Ovary (tissue), 10 donors: ENCODE measurements at places on chromosomes 1 and 21. TPM values are rescaled to one million over a fixed set of nuclear protein-coding genes. Genes with fewer than 3 reads are reported as not detected.

The NHLH1 gene
- 0.02 TPM for polyA plus RNA-seq

DNA sequence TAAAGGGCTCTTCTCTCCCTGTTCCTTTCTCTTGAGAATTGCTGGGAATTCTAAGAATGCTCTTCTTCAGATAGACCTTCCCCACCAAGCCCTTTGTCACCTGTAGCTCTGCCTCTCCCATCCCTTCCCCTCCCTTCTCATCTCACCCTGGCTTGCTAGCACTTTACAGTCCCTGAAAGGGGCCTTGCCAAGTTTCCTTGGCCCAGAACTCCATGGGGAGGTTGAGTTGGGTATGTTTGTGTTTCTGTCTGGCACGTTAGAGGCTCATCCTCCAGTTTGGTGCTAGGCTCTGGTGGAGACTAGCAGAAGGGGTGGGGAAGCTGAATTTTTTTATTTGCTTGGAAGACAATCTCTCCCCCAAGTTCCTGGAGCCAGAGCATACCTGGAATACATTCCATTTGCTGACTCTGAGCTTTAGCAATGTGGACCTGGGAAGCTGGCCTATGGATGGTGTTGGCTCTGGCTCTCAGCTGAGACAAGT is 4.9 kb downstream of the CGN start:
- DNase-seq = no peak
- H3K36me3 ChIP-seq = no peaks in the 10 kb centered on the region
- H3K4me1 ChIP-seq = peaks cover 12% of the 10 kb centered on the region

DNA sequence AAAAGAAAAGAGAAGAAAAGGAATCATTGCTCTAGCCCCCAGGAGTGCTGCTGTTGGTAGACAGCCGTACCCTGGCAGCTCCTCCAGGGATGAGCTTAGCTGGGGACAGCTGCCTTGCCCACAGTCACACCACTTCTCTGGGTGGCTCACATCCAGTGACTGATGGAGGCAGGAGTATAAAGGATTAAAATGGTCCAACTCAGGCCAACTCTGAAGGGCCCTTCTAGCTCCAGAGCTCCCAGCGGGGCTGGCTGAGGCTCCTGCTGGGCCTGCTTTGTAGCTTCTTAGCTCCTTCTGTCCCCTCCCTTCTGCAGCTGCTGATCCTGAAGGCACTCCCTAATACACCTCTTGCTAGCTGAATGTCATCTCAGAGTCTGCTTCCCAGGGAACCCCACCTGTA is 4.4 kb downstream of the CITED4 start:
- no peak overlapping the region for H3K27ac ChIP-seq
- H3K4me3 ChIP-seq = no peak overlapping the region
- H3K27me3 ChIP-seq = no peaks in the 10 kb centered on the region
- no peaks in the 10 kb centered on the region for H3K36me3 ChIP-seq

- H3K27me3 ChIP-seq = no peaks in the 10 kb centered on the region
- peaks cover 9% of the 10 kb centered on the region for H3K4me1 ChIP-seq
- no peaks in the 10 kb centered on the region for H3K36me3 ChIP-seq
- no peak for DNase-seq
- H3K27ac ChIP-seq = peak overlapping the region; percentile 3
Observed at GRCh38 chr21:26070822-26071425, 99.6 kb downstream of the APP start.

DNA sequence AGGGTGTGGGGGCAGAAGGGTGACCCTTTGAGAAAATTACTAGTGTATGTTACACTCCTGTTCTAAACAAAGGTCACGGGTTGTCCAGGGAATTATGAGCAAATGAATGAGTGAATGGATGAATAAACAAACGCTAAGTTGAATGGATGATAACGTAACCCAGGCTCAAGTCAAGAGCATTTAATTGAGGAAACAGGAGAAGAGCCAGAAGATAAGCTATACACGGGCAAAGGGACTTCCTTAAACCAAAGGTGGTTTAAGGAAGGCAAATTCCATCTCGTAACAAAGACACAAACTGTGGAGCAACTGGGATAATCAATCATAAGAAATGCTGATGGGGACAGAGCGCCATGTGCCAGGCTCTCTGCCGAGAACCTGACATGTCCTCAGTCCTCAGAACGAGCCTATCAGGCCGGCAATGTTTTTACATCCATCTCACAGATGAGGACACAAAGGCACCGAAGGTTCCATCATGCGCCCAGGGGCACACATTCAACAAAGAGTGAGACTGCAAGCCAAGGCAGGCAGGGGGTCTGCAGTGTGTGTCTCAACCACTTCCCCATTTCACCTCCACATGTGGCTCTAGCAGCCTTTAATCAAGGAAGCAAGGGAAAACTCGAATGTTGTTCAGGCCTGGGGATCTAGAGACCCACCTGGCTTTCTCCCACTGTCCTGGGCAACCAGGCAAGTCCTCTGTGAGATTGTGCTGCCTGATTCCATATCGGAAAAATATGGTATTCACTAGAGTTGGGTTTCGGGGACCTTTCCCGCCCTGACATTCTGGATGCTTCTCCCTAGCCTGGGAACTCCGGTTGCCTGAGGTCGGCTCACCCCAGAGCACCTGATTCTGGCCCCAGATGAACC is 126.8 kb upstream of the EDN2 start:
- H3K4me3 ChIP-seq = no peak overlapping the region
- no peaks in the 10 kb centered on the region for H3K27me3 ChIP-seq
- no peak overlapping the region for H3K27ac ChIP-seq
- H3K4me1 ChIP-seq = no peaks in the 10 kb centered on the region
